Neural cell (in vitro differentiated cells): ENCODE measurements at places on chromosomes 12 and 14. TPM values are rescaled to one million over a fixed set of nuclear protein-coding genes. Genes with fewer than 3 reads are reported as not detected.

Gene PPP1R1A
- polyA plus RNA-seq: 28.9 and 29.6 TPM in 2 replicates

Gene SLC10A1
- not detected in 2 replicates for polyA plus RNA-seq

Gene GPR84
- not detected in 2 replicates for polyA plus RNA-seq

Gene CEP128
- 3.4 and 5.5 TPM in 2 replicates for polyA plus RNA-seq

Gene TAS2R46
- polyA plus RNA-seq: not detected in 2 replicates

Gene AKAP5
- polyA plus RNA-seq: 1.8 and 2.6 TPM in 2 replicates

Gene C14orf180
- not detected in 2 replicates for polyA plus RNA-seq

Gene OR11H12
- polyA plus RNA-seq: not detected in 2 replicates

Gene TSPAN8
- not detected in 2 replicates for polyA plus RNA-seq

Gene SLC8A3
- 2.9 and 5.0 TPM in 2 replicates for polyA plus RNA-seq

Gene FOXM1
- polyA plus RNA-seq: 0.31 and 0.56 TPM in 2 replicates

Gene POC1B
- polyA plus RNA-seq: 10.0 and 11.1 TPM in 2 replicates

Gene MIPOL1
- polyA plus RNA-seq: 1.3 and 3.2 TPM in 2 replicates
